ENCODE measurements at places on chromosomes 1 and 21.

DNA sequence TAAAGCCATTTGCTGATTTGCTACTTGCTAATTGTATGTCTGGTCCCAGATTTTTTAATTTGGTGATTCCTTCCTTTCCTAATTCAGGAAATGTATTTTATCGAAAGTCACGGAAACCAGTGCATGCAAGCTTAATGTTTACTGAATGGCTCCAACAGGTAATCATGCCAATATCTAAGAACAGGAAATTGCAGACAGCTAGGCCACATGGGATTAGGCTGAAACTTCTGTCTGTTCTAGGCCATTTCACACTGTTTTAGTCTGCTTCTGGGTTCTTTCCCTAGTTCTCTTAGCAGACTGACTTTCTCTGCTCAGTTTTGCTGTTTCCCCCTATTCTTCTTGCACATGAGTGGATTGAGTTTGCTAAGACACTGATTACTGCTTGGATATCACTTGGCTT, 111.4 kb downstream of the NTNG1 start:
- no peak for DNase-seq

GRCh38 chr1:69305621-69306020, 262.1 kb upstream of the LRRC7 start:
- no peak for DNase-seq

GRCh38 chr1:211985556-211986264, 49.6 kb downstream of the INTS7 start:
- no peak for DNase-seq

GRCh38 chr21:44737706-44738354, 26.5 kb upstream of the TSPEAR start:
- no peak for DNase-seq

DNA sequence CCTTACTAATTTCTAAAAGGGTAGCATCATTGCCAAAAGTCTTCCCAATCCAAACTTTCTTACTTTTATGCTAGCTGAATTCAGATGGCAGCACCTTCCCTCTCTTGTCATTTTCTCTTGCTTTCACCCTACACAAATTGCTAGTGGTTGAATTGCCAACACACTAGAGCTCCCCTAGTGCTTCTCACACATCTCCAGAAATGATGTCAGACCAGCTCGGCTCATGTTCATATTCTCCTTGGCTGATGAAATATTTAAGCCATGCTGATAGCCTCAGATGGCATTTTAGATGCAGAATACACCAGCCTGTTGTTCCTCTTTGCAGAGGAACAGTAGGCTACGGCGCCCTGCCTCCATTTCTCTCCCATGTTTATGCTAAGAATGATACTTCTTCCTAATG, 256.9 kb downstream of the PTBP2 start:
- DNase-seq = no peak

DNA sequence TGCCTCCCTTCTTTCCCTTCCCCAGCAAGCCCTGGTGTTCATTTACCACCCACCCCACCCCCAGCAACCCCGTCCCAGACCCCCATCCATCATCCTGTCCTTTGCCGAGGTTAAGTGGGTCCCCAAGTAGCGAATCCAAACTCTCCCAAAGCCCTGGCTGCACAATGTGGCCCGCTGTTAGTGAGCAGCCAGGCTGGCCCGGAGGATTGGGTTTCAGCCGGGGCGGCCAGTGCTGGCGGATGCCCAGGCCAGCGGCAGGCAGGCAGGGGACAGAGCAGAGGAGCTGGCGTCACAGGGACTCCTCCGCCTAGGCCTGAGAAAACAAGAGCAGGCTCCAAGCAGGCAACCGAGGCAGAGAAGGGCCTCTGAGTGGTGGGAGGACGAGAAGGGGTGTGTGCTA, 61.4 kb downstream of the EPHB2 start:
- DNase-seq = no peak

DNA sequence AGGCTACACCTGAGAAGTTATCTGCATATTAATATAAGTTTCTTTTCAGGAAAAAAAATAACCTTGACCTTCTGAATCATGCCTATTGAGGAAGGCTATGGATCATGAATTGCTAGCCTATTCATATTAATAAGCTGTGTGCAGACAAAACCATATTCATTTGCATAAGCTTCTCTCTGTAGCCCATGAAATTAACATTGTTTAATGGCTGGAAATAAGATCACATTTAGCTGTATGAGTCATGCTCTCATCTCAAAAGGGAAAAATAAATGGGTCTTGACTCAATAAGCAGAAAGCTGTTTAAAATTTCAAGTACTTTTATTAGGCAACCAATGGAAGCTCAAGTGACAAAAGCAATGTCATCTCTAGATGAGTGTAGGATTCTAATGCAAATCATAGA, 330.0 kb upstream of the DEPDC1 start:
- DNase-seq = no peak

Measured in SHP77 treated with DMSO at 0.1 percent for 48 hours (cell line).